Fibroblast of upper back skin (primary cell): ENCODE measurements at places on chromosomes 16 and 17.

DNA sequence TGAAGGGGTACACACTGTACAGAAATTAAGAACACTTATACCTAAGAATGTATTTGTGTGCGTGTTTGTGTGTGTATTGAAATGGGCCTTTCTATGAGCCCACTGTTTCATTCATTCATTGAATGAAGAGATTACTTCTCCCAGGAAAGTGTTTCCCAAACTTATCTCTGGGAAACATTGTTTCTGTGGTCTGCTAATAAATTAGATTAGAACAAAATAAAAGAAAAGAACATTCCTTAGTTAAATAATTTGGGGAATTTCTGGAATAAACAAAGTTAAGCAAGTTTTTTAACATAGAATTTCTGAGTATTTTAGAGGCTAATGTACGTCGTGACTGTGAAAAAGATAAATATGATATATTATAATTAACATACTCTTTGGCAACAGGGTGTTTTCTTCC, 402.4 kb upstream of the CDH11 start:
- DNase-seq = no peak

GRCh38 chr17:7237761-7238419, 1.4 kb downstream of the PHF23 start:
- peak; percentile 75 for DNase-seq

- no peak for DNase-seq
These were observed 19.5 kb downstream of the GRIN2C start for GRCh38 chr17:74839990-74840852.

- peak; percentile 83 for DNase-seq
These were observed 12.9 kb upstream of the ELAC2 start for GRCh38 chr17:13030459-13031300.

DNA sequence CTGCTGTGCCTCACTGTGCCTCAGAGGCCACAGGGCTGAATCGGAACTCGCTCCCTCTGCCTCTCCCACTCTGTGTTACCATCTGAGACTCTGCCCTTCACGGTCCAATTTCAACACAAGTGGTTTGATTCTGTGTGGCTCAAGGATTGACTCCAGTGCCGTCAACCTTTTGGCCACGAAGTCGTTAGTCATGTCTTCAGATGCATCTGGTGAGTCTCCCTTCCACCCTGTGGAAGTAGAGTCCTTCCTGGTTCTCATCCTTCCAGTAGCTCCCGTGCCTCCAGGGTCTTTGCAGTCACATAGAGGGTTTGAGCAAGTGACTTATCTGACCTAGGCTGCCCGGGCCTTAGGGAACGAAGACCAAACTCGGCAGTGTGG, 51.2 kb downstream of the PGS1 start:
- DNase-seq = no peak

DNA sequence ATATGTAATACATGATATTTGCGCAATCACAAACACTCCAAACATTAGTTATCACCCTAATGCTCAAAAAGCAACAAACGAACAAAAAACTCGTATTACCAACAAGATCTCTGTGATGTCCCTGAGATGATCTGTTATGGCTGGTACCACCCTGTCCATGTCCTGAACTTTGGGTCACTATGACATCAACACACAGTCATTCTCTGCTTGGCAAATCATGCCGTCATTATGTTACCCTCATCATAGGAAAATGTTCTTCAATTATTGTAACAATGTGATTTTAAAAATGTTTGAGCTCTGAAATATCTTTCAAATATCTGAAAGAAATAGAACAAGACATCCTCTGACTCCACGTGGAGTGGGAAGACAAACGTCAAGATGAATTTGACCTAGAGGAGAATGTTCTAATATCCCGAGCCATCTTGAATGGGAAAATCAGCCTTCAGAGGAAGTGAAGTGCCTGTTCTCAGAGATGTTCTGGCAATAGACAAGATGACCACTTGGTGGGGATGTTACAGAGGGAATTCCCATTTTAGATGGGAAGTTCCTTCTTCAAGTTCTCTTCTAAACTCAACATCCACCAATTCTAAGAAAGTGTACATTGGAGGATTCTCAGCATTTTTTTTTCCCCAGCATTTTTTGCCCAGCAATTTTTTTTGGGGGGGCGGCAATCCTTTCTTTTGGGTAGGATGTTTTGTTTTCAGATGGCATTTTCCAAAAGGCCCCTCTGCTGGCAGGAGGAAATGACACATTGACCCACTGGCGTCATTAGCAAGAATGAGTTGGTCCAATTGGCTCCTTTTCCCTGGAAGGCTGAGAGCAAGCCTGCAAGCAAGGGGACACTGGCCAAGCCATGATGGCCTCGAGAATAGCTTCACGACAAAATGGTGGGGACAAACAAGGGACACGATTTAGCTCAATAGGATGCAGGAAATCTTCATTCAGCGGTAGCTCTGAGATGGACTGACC, 3.7 kb upstream of the HSD17B2 start:
- DNase-seq = peak; percentile 72
